Muscle of leg (tissue), 16 donors: ENCODE measurements at places on chromosomes 5 and 9. TPM values are rescaled to one million over a fixed set of nuclear protein-coding genes. Genes with fewer than 3 reads are reported as not detected.

Gene PRR16
- polyA plus RNA-seq: 18.4 TPM

Gene TMEM171
- polyA plus RNA-seq: 0.87 TPM

Gene CCL21
- polyA plus RNA-seq: 24.3 TPM

Gene CATSPER3
- polyA plus RNA-seq: 0.48 TPM

Gene PCDHB6
- 2.4 TPM for polyA plus RNA-seq

Gene ABLIM3
- polyA plus RNA-seq: 86.5 TPM

Gene FXN
- 14.3 TPM for polyA plus RNA-seq

Gene PCDHB11
- polyA plus RNA-seq: 2.6 TPM

Gene STC2
- 9.8 TPM for polyA plus RNA-seq

Gene ANKRD18B
- polyA plus RNA-seq: 2.7 TPM

Gene TMEM232
- 1.2 TPM for polyA plus RNA-seq

Gene DOLK
- 9.3 TPM for polyA plus RNA-seq

Gene ZNF366
- 2.3 TPM for polyA plus RNA-seq

Gene C5orf46
- not detected for polyA plus RNA-seq

Gene EIF4E1B
- polyA plus RNA-seq: not detected

Gene LCP2
- polyA plus RNA-seq: 3.9 TPM

Gene EGFLAM
- 32.1 TPM for polyA plus RNA-seq

Gene ANKRD31
- polyA plus RNA-seq: 0.15 TPM

Gene FGFR4
- 218 TPM for polyA plus RNA-seq

Gene OR1N2
- polyA plus RNA-seq: not detected

Gene PCDHGA9
- 4.4 TPM for polyA plus RNA-seq

Gene LCN12
- polyA plus RNA-seq: 1.5 TPM

Gene NEURL1B
- 38.9 TPM for polyA plus RNA-seq

Gene ABO
- polyA plus RNA-seq: 3.1 TPM

Gene PLPP7
- polyA plus RNA-seq: 44.3 TPM

Gene PDE4D
- polyA plus RNA-seq: 32.8 TPM

Gene PCDHA9
- polyA plus RNA-seq: 0.03 TPM

Gene FREM1
- polyA plus RNA-seq: 31.1 TPM

Gene HRCT1
- polyA plus RNA-seq: 0.82 TPM

Gene SLC36A3
- polyA plus RNA-seq: not detected

Gene EDIL3
- 18.3 TPM for polyA plus RNA-seq
